ENCODE measurements at places on chromosomes 5 and 9.

DNA sequence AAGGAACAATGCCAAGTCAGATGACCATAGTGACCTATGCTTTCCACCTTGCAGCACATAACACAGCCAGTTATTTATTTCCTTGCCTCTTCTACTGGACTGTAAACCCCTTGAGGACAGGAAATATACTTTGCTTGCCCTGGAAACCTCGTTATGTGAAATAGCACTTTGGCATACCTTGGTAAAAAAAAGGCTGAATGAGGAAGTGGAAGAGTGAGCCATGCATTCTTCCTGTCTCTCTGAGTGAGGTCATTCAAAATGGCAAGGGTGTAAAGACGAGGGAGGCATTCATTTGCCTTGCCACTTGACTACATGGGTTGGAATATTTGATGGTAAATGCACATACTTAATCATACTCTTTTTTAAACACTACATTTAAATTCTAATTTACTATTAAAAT, 42.8 kb upstream of the SVEP1 start:
- no peak for DNase-seq

- DNase-seq = no peak
Measured at GRCh38 chr9:131672451-131672850, 67.4 kb downstream of the RAPGEF1 start.

- DNase-seq = no peak
Measured at GRCh38 chr5:142215915-142216681, 107.5 kb downstream of the NDFIP1 start.

DNA sequence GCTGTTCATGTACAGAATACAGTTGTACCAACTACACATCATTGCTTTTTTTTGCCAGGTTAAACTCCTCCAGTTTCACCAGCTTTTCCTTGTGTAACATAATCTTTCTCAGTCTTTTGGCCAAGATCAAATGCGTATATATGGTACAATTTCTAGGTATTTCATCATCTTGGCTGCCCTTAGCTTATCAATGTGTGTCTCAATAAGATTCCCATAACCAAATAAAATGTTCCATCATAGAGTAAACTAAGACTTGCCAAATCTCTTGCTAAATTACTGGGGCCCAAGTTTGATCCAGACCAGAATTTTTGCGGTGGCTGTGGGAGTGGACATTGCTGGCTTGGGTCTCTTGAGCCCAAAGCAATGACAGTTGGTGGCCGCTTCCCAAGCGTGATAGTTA, 24.3 kb upstream of the ERBIN start:
- DNase-seq = no peak

DNA sequence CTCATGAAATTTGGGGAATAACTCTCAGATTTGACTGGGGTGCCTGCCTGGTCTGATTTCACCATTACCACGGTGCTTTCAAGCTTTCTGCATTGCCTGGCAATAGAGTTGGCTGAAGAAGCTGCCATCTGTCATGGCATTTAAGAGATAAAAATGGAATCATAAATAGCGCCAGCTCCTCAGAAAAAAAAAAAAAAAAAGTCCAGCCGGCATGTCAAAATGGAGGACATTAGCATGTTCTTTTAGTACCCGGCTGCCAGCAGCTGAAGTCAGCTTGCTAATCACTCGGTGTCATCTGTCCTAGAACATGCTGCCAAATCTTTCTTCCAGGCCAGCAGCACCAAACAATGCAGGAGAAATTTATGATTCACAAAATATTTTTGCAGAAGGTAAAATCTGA, 57.7 kb upstream of the CER1 start:
- no peak for DNase-seq

DNA sequence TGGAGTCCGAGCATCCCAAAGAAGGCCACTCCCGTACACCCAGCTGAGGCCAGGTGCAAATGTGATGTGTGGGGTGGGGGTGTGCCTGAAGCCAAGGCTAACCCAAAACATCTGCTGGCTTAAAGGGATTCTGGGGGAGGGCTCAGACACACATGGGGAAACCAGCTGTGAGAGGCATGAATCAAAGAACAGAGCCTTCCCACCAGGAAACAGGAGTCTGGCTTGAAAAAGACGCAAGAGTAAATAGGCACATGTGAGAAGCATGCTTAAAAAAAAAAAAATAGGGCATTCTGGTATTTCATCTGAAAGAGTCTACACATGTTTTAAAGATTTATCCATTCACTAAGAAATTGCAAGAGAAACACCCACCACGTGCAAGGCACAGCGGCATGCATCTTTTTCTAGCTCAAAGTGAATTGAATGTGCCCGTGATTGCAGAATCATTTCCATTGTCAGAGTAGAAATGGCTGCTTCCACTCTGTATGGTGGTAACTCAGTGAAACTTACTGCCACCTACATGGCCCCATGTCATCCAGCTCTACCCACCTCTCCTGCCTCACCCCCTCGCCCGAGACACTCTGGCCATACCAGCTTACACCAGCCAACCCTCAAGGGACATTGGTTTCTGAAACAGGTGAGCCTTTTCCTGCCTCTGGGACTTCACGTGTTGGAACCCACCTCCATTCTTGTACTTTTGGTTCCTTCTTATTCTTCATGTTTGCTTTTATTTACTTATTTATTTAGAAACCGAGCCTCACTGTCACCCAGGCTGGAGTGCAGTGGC, 71.5 kb downstream of the SEMA5A start:
- DNase-seq = no peak

- DNase-seq = no peak
Measured at GRCh38 chr9:137215196-137215986, 6.6 kb downstream of the RNF208 start.

DNA sequence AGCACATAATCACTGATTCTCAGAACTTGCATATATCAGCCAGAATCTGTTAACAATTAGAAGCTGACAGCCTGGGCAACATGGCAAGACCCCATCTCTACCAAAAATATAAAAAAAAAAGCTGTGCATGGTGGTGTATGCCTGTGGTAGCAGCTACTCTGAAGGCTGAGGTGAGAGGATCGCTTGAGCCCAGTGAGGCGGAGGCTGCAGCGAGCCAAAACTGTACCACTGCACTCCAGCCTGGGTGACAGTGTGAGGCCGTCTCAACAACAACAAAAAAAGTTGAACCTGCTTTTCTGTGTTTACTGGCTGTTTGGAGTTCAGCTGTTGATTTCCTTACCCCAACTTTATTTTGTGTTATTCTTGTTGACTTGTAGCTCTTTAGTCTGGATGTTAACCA, 66.8 kb downstream of the GOLPH3 start:
- DNase-seq = no peak

GRCh38 chr9:19648672-19649071, 140.2 kb downstream of the SLC24A2 start:
- no peak for DNase-seq

DNA sequence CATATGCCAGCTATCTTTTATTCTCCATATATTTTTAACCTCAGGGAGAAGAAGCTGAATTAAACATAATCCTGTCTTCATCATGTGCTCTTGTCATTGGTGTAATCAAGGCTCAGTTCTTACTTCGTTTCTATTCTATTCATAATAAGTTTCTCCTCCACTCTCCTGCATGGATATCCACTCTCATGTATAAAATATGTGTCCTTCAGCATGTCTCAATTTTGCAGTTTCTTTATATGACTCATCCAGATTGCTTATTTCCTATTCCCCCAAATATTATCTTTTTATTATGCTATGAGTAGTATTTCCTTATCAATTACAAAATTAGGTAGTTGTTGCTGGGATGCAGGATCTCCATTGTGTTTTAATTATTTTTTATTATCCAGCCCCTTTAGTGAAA, 643.7 kb upstream of the ACO1 start:
- DNase-seq = no peak

GRCh38 chr5:141485321-141486055, 658 bp downstream of the PCDHGC4 start:
- DNase-seq = no peak

GRCh38 chr9:13166996-13167395, 112.5 kb downstream of the MPDZ start:
- DNase-seq = no peak

GRCh38 chr9:99722877-99723276, 98.8 kb upstream of the NR4A3 start:
- DNase-seq = no peak

DNA sequence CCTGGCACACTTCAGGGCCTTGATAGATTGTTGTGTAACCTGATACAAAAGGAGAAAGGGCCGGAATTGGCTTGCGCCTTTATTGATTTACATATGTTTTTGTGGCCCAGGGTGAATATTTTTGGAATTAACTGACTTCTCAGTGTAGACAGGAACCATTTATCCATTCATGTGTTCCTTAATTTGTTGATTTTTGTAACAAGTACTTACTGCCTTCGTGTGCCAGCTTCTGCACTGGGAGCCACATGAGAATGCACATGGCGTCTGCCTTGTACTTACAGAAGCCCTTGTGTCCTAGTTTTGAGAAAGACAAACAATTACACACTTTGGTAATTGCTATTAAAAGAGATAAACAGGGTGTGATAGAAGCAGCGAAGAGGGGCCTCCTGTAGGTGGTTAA, 26.4 kb downstream of the EHMT1 start:
- DNase-seq = no peak

DNA sequence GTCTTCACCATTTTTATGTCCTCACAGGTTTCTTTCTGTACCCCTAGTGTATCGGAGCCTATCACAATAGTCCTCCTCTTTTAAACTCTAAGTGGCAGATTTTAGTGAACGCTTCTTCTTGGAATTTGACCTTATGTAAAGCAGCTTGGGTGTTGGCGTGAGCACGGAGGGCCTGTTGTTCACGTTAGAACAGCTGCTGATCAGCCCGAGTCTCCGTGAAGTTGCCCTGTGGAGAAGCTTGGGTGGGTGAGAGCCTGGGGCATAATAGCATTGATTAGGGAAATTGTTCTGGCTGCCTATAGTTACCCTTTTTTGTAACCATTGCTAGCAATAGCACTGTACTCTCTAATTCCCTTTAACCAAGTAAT, 167.0 kb upstream of the OTULINL start:
- no peak for DNase-seq

- DNase-seq = no peak
Measured at GRCh38 chr5:154394307-154394706, 51.5 kb upstream of the SAP30L start.

DNA sequence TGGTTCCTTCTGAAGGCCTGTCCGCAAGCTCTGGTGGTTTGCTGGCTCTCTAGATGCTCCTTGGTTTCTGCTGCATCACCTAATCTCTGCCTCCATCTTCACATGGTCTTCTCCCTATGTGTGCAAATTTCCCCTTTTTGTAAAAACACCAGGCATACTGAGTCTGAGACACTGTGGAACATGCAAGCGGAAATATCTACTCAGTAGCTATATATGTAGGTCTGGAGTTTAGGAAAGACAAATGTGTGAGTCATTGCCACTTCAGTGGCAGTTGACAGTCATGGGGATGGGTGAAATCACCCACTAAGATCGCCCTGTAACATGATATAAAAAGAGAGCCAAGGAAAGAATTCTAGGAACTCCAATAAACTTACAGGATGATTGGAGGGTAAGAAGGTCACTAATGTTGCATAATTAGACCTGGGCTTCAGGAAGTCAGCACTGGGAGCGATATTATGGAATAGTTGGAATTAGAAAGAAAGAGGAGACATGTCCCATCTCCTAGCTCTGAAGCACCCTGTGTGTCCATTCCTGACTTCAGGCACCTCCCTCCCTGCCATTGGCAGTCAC, 22.7 kb upstream of the UBLCP1 start:
- no peak for DNase-seq

DNA sequence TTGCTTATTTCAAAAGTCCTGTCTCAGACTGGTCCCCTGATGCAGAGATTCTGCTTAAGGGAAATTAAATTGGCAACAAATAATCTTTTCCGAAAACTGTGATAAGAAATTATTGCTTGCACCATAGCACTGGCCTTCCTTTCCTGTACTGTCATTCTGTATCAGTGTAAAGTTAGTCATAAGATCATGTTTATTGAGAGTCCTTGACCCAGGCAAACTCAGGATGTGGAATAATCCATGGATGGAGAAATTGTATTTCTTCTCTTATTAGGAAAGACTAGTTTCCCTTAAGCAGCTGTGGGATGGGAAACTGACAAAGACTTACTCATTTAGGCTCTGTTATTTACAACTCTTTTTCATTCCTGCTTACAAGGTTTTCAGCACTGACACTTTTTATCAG, 83.0 kb upstream of the RANBP6 start:
- no peak for DNase-seq

DNA sequence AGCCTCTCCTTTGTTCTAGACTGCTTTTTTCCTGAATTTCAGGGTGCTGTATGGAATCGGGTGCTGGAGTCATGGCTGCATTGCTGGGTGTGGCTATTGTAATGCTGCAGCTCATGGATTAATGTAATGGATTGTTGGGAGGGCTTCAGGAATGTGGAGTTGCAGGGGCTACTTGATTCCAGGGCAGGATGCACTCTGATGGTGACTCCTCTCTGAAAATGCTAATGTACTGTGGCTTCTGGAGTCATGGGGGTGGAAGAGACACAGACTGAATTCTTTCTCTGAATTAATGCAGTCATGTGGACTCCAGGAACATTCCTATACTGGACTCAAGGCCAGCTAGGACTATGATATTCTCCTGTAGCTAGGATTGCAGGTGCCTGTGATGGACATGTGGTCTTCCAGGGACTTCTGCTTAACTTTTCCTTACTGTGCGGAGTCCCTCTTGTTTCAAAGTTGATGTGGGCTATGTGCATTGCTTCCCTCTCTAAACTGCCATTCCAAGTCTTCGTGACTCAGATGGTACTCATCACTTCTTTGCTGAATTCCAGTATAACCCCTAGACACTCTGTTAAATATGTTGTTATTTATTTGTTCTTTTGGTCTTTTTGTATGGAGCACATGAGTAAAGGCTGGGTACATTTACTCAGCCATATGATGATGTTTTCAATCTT, 396.2 kb downstream of the KCTD16 start:
- no peak for DNase-seq

GRCh38 chr5:108858959-108859358, 111.3 kb downstream of the FER start:
- DNase-seq = no peak

- no peak for DNase-seq
Measured at GRCh38 chr5:32279223-32279622, 33.5 kb downstream of the MTMR12 start.

GRCh38 chr5:71600783-71601182, 13.6 kb downstream of the MCCC2 start:
- DNase-seq = no peak

- DNase-seq = no peak
Measured at GRCh38 chr9:126642839-126643238, 29.1 kb downstream of the LMX1B start.

- no peak for DNase-seq
Measured at GRCh38 chr5:127666043-127666716, 17.3 kb downstream of the CTXN3 start.

GRCh38 chr5:30401479-30402058, 791.9 kb upstream of the CDH6 start:
- no peak for DNase-seq

- DNase-seq = no peak
Measured at GRCh38 chr9:132885720-132886333, 7.1 kb downstream of the SPACA9 start.

GRCh38 chr5:5340206-5340729, 82.2 kb upstream of the ICE1 start:
- no peak for DNase-seq

- DNase-seq = no peak
Measured at GRCh38 chr9:2966565-2967300, 122.8 kb upstream of the PUM3 start.

Measured in effector CD8-positive, alpha-beta T cell (primary cell).